ENCODE measurements at places on chromosomes 7 and 10.

- no peak for DNase-seq
Observed at GRCh38 chr7:36236073-36236472, 83.0 kb downstream of the EEPD1 start.

GRCh38 chr7:150402671-150403321, 23.7 kb downstream of the ZNF775 start:
- DNase-seq, result no peak

DNA sequence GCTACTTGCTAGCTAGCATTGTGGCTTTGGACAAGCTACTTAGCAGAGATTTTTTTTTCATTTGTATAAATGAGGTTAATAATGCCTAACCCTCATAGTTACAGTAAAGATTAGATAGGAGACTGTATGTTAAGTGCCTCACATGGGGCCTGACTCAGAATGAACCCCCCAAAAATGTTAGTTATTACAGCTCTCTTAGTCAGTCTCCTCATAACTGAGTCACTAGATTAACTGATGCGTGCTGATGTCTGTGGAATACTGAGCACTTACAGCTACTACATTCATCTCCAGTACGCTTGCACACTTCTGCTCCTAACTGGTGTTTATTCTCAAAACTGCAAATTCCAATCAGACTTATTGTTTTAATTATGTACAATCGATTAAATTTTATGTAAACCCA, 315.3 kb downstream of the SNX13 start:
- no peak for DNase-seq

GRCh38 chr10:46555713-46556514, 544 bp downstream of the GPRIN2 start:
- peak; percentile 73 for DNase-seq

- no peak for DNase-seq
Observed at GRCh38 chr7:64879800-64880199, 23.3 kb upstream of the ZNF273 start.

- no peak for DNase-seq
Observed at GRCh38 chr10:130023454-130024230, 59.6 kb upstream of the EBF3 start.

GRCh38 chr7:20543500-20543899, 72.0 kb upstream of the ABCB5 start:
- no peak for DNase-seq

DNA sequence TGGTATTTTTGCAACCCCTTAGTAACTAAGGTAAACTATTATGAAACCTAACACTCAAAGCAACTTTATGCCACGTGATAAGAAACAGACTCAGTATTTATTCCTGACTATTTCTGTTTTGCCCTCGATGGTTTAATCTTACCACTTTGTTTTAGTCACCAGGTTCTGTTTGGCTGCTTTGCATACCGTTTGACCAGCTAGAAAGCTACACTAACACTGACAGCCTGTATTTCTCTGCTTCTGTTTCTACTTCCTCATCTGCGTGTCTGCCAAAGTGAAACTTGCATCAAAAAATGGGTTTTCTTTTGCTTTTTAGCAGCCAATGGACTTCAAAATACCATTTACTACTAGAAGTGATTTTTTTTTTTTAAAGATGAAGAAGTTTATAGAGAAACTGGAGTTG, 802.5 kb downstream of the GRM8 start:
- no peak for DNase-seq

- DNase-seq, result no peak
Observed at GRCh38 chr7:132430861-132431822, 145.1 kb downstream of the PLXNA4 start.

GRCh38 chr10:73953665-73954064, 42.7 kb downstream of the PLAU start:
- DNase-seq, result no peak

GRCh38 chr10:73408061-73408460, 5.8 kb downstream of the ANXA7 start:
- no peak for DNase-seq

DNA sequence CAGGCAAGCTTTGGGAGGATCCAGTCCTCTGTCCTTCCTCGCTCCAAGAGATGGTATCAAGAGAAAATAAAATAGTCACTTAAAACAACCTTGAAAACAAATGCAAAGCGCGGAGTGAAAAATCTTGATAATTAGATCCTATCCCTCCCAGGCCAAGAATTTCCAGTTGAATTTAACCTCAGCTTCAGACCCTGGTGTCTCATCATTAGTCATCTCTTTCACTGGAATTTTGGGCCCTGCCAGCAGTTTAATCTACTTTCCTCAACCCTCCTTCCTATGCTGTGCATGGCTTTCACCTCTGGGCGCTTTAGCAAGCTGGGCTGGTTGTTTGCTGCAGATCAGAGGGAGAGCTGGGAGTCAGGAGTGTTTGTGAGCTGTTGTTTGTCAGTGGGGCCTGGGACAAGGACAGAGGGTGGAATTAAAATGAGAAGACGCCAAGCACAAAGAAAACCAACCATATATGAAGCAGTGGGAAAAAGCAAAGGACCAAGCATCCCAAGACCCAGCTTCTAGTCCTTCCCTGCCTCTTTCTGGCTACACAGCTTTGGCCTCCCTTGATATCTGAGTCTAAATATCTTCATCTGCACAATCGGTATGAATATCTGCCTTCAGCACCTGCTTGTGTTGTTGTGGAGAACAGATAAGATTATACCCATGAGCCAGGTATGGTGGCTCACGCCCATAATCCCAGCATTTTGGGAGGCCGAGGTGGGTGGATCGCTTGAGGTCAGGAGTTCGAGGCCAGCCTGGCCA, 13.5 kb downstream of the MYOF start:
- DNase-seq, result no peak

- DNase-seq, result no peak
Observed at GRCh38 chr7:34396437-34397064, 261.5 kb upstream of the NPSR1 start.

DNA sequence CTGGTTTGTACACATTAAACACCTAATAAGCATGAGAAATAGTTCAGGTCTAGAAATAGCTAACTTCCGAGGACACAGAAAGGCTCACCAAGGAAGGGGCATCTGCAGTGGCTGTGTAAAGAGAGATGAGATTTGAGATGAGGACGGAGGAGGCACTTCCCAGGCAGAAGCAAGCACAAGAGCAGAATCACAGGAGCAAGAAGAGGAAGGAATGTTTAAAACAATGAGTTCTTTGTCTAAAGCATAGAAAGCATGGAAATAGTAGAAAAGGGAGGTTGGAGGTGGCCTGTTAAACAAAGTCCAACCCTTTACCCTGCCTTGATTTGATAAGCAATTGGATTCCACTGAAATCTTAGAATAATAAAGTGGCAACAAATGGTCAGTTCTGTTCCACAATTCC, 11.6 kb upstream of the PON3 start:
- DNase-seq, result no peak
